NCI-H1694 (cell line): ENCODE measurements at places on chromosomes 7 and 10.

GRCh38 chr7:159091041-159091440, 53.6 kb downstream of the VIPR2 start:
- DNase-seq: no peak

- no peak for DNase-seq
Observed at GRCh38 chr10:5904227-5904626, 14.2 kb downstream of the FBH1 start.

GRCh38 chr7:47479821-47480575, 101.9 kb downstream of the TNS3 start:
- no peak for DNase-seq

- no peak for DNase-seq
Observed at GRCh38 chr10:62048470-62048869, 147.0 kb downstream of the ARID5B start.

- DNase-seq: no peak
Observed at GRCh38 chr7:138169441-138169851, 93.2 kb downstream of the AKR1D1 start.

DNA sequence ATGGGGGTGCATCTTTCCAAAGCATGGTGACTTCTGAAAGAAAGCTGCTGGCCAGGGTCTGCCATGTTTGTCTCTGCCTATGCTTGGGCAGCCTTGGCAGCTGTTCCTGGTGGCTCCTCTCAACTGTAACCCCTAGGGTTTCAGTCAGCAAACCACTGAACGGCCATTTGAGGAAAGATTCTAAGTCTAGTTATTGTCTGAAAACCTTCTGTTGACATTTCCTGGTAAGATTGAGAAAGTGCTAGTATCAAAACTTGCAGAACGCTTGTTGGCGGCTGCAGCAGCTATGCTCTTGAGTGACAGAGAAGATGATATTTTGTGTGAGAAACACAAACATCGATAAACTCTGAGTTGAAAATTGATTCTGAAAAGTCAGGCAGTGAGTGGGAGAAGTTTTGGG, 523.1 kb downstream of the LRMDA start:
- DNase-seq: no peak
